ENCODE measurements at places on chromosomes 1 and 21.
A peak's percentile ranks its signal among the peaks of the same experiment; 100 is the strongest.

DNA sequence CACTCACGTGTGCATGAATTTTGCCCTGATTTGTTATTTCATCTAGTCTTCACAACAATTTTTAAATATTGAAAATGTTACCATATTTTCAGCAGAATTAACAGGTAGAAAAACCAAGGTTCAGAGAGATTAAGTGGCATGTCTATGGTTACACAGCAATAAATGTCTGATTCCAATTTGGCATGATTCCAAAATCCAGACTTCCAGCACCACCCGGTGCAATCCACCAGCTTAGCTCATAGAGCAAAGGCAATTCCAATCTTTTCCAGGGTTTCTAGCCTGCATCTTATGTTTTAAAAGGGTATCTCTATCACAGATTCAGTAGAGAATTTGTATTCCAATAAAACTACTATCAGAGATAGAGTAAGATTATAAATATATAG, 161.8 kb downstream of the TPR start:
- peak; percentile 7 for DNase-seq
- no peaks in the 10 kb centered on the region for H3K4me1 ChIP-seq
- H3K27me3 ChIP-seq, result no peaks in the 10 kb centered on the region
- H3K27ac ChIP-seq, result no peak overlapping the region
- H3K36me3 ChIP-seq, result no peaks in the 10 kb centered on the region

DNA sequence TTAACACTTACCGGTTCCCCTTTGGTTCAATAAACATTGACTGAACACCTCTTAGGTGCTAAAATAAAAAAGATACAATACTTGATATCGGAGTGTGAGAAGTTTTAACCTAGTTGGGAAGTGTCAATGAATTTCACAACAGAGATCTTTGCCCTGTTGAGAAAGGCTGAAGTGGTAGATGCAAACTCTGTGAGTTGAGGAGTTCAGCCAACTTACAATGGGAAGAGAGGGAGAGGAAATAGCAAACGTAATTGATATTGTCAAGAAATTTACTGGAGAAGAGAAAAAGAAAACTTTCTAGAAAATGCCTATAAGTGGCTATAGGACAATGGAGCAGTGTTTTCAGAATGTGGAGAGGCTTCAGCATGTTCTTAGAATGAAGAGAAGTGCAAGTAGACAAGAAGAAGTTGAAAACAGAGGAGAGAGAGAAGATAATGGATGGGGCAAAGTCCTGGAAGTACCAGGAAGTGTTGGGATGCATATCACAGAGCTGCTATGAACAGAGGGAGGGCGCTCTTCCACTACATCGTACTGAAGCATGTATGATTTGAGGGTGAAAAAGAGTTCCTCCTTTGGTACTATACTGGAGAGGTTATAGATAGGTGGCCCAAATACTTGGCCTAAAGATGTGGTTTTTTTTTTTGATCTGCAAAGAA, 48.9 kb downstream of the MEF2D start:
- no peak overlapping the region for H3K4me3 ChIP-seq
- H3K27me3 ChIP-seq, result no peaks in the 10 kb centered on the region
- H3K4me1 ChIP-seq, result peaks cover 5% of the 10 kb centered on the region
- no peak for DNase-seq

- H3K27me3 ChIP-seq, result no peaks in the 10 kb centered on the region
- no peak overlapping the region for H3K27ac ChIP-seq
- H3K4me3 ChIP-seq, result no peak overlapping the region
- no peak for DNase-seq
- H3K4me1 ChIP-seq, result no peaks in the 10 kb centered on the region
Observed at GRCh38 chr1:114025609-114026401, 46.5 kb downstream of the OLFML3 start.

- no peak overlapping the region for H3K4me3 ChIP-seq
- H3K27ac ChIP-seq, result no peak overlapping the region
- DNase-seq, result no peak
- no peaks in the 10 kb centered on the region for H3K36me3 ChIP-seq
Observed at GRCh38 chr21:15735409-15735808, 5.6 kb downstream of the USP25 start.

GRCh38 chr1:45552331-45552730, 1.7 kb downstream of the AKR1A1 start:
- DNase-seq, result no peak
- H3K4me3 ChIP-seq, result no peak overlapping the region
- H3K27ac ChIP-seq, result no peak overlapping the region
- H3K4me1 ChIP-seq, result peaks cover 13% of the 10 kb centered on the region

- H3K4me1 ChIP-seq, result peaks cover 4% of the 10 kb centered on the region
- peak; percentile 42 for DNase-seq
- H3K27me3 ChIP-seq, result no peaks in the 10 kb centered on the region
- no peaks in the 10 kb centered on the region for H3K36me3 ChIP-seq
Observed at GRCh38 chr1:110102081-110102480, 10.2 kb upstream of the UBL4B start.

- DNase-seq, result no peak
- no peak overlapping the region for H3K4me3 ChIP-seq
- H3K27me3 ChIP-seq, result no peaks in the 10 kb centered on the region
Observed at GRCh38 chr1:115240297-115240696, 97.8 kb downstream of the NGF start.

DNA sequence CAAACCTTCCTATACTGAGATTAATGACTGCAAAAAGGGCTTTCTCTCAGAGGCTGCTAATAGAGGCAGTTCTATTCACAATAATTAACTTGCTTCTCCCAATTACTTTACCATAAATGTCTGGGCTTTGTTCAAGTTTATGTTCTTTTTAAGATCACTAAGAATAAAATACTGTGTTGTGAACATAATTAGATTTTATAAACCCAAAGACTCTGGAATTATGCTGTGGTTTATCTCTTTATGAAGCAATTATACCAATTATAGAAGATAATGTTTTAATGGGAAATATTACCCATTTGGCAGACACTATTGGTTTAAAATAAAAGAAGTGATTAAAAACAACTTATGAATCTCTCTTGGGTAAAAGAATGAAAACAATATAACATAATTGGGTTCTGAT, 43.5 kb upstream of the IL12RB2 start:
- H3K4me1 ChIP-seq, result no peaks in the 10 kb centered on the region
- H3K4me3 ChIP-seq, result no peak overlapping the region
- H3K27me3 ChIP-seq, result no peaks in the 10 kb centered on the region

DNA sequence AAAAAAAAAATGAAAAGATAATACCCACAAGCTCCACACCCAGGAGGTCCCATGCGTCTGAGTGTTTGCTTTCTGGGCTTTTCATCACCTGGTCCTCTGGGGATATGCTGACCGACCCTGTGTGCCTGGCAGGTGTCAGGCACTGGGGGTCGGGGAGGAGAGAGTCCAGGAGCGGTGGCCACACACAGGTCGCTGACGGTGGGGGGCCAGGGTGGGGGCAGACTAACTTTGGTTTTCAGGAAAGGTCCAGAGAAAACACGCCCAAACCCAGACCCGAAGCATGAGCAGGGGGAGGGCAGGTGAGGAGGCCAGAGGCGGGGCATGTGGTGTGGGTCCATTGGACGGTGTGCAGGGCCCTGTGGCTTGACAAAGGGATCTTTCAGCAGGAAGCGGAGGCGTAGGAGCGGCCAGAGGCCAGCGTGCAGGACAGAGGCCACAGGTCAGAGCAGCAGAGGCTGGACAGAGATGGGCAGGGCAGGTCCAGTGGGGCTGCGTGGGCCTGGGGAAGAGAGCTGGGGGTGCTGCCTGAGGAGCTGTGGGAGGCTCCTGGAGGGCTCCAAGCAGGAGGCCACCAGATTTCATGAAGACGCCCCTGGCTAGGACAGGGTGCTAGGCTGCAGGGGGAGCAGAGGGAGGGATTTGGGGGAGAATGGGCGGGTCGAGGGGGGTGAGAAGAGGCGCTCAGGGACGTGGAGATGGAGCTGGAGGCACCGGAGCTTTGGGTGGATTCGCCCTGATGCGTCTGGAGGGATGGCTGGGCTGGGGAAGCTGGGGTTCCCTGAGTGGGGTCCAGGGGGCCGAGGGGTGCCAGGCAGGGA, 15.8 kb downstream of the RNF223 start:
- no peak overlapping the region for H3K27ac ChIP-seq
- H3K4me3 ChIP-seq, result no peak overlapping the region
- no peaks in the 10 kb centered on the region for H3K36me3 ChIP-seq
- peaks cover 3% of the 10 kb centered on the region for H3K4me1 ChIP-seq
